Fibroblast of skin of left quadriceps (primary cell): ENCODE measurements at places on chromosomes 1 and 21.
A peak's percentile ranks its signal among the peaks of the same experiment; 100 is the strongest.

GRCh38 chr1:158002631-158003405, 9.4 kb downstream of the KIRREL1 start:
- DNase-seq = no peak

DNA sequence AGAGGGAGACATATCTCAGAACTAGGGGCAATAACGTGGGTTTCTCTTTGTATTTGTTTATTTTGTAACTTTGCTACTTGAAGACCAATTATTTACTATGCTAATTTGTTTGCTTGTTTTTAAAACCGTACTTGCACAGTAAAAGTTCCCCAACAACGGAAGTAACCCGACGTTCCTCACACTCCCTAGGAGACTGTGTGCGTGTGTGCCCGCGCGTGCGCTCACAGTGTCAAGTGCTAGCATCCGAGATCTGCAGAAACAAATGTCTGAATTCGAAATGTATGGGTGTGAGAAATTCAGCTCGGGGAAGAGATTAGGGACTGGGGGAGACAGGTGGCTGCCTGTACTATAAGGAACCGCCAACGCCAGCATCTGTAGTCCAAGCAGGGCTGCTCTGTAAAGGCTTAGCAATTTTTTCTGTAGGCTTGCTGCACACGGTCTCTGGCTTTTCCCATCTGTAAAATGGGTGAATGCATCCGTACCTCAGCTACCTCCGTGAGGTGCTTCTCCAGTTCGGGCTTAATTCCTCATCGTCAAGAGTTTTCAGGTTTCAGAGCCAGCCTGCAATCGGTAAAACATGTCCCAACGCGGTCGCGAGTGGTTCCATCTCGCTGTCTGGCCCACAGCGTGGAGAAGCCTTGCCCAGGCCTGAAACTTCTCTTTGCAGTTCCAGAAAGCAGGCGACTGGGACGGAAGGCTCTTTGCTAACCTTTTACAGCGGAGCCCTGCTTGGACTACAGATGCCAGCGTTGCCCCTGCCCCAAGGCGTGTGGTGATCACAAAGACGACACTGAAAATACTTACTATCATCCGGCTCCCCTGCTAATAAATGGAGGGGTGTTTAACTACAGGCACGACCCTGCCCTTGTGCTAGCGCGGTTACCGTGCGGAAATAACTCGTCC, 1.3 kb upstream of the OLIG2 start:
- no peak for DNase-seq

DNA sequence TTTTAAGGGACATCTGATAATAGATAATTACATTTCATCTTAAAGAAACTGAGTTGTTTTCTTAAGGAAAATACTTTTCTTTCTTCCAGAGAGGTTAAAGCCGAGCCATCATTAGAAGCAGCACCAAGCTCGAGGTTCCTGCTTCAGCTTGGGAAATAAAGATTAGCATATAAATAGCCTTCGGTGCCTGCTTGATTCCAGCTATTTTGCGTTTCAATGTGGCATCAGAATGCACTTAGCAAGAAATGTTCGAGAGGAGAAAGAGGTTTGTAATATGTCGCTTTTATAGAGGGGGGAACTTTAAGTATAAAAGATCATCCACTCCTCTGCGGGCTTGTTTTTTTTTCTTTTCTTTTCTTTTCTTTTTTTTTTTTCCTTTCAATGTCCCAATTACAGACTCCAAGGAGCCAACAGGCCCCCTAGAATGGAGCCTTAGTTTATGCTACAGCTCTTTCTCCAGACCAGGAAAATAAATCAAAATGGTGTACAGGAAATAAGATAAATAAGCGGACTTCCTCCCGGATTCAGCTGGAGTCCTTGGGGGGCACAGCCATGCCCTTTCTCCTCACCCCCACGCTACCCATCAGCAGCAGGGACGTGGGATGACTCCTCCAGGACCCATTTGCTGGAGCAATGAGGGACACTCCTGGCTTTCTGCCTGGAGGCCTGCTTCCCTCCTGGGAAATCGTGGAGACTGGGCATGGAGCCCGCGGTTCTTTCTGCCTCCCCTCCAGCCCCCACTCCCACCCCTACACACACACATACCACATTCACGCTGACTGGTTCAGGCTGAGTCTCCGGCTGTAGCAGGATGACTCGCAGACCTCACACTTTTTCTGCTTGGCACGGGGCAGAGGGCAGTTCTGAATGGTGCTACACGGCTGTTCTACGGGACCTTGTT, 131.6 kb downstream of the RRAGC start:
- peak; percentile 52 for DNase-seq

GRCh38 chr1:183588827-183589226, 1.4 kb downstream of the NCF2 start:
- DNase-seq = no peak

DNA sequence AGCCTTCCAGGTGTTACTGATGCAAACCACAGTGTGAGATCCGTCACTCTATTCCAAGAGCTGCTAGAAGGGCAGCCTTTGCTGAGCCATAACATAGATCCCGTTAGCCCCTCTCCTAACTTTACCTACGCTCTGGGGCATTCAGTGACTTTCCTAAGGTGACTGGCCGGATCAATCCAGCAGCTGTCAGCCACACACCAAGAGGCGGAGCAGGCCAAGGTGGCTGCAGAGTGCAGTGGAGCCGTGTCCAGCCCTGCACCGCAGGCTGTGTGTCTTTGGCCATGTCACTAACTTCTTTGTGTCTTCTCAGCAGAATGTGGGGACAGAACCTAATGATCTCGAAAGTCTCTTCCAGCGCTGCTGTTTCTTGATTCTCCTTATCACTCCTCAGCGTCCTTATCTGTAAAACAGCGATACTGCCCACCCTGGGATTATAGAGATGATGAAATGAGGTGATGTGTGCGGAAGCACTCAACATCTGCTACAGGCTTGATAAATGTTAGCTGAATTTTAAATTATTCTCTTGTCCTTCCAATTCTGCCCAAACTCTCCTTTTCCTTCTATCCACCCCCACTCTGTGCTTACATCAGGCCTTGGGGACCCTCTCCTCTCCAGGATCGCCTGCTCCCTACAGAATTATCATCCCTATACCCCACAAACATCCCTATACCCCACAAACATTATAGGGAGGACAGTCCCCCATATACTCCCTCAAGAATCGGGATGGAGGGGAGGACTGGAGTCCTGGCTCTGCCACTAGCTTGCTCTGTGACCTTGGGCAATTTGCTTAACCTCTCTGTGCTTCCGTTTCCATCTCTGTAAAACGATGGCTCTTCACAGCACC, 25.8 kb upstream of the LRRN2 start:
- no peak for DNase-seq

GRCh38 chr1:50197216-50197615, 88.5 kb downstream of the ELAVL4 start:
- DNase-seq = no peak

- DNase-seq = no peak
Observed at GRCh38 chr1:22273686-22274681, 131.1 kb upstream of the WNT4 start.

- DNase-seq = no peak
Observed at GRCh38 chr1:231719485-231720183, 93.0 kb downstream of the DISC1 start.

DNA sequence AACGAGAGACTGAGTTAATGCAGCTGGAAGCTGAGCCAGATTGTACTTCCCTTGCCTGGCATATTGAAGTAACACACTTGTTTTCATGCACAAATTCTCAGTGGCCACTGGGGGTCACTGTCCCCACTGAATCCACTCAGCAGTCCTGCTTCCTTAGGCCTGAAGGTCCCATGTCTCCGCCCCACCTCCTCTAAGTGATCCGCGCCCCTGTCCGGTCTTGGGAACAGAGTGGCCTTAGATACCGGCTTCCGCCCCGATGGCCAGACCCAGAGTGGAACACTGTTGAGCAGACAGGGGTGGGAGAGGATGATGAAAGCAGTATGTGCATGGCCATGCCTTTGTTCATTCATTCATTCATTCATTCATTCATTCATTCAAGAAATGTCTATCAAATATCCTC, 34.8 kb downstream of the CHAF1B start:
- DNase-seq = peak; percentile 61

- DNase-seq = no peak
Observed at GRCh38 chr1:234361102-234361603, 12.1 kb upstream of the COA6 start.

- no peak for DNase-seq
Observed at GRCh38 chr1:224766266-224766665, 150.1 kb downstream of the CNIH3 start.

- DNase-seq = no peak
Observed at GRCh38 chr21:46320331-46320801, 3.3 kb downstream of the C21orf58 start.

- no peak for DNase-seq
Observed at GRCh38 chr1:198326915-198327314, 170.1 kb downstream of the NEK7 start.

- no peak for DNase-seq
Observed at GRCh38 chr1:186689376-186689775, 9.2 kb upstream of the PTGS2 start.

DNA sequence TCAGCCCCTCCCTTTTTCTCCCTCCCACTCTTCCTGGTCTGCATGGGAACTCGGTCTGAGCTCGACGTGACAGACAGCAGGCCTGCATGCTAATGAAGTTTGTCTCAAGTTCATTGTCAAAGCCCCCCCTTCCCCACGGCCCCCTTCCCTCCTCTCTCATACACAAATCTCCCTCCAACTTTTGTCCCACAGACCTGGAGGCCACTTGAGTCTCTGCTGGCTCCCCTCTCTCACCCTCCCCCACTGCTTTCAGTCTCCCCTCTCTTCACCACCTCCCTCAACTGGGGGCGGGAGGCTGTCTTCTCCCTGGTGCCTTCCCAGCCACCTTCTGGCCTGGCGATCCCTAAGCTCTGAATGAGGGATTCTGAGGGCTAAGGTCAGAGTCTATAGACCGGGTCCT, 61.3 kb downstream of the RHBG start:
- no peak for DNase-seq

- no peak for DNase-seq
Observed at GRCh38 chr1:31786366-31787060, 22.4 kb upstream of the ADGRB2 start.

DNA sequence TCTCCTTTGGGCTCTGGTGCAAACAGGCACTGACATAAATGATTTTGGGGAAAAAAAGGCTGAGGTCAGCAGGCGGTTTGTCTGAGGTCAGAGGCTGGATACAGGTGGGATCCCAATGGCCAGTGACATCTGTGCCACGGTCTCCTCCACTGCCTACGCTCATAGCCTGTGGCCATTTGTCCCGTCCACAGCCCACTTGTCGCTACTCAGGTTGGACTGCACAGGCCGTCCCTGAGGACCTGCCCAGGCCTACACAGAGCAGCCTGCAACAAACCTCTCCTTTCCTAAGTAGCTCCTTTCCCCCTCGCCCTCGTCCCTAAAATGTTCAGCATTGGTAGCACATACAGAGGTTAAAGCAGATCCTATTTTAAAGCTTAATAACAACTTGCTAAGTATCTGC, 150.7 kb downstream of the ZBTB18 start:
- DNase-seq = no peak

DNA sequence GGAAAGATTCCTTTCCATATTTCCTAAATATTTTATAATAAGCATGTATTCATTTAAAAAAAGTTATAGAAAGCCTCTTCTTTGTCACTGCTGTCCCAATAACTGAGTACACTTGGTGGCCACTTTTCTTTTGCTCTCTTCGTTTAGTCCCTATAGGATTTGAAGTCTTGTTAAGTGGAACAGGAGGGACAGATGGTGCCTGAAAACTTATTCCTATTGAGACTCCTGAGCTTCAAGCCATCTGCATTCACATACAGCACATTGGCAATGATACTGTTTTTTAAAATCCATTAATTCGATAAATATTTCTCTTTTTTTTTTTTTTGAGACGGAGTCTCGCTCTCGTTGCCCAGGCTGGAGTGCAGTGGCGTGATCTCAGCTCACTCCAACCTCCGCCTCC, 2.0 kb upstream of the ZBTB40 start:
- DNase-seq = no peak

GRCh38 chr1:33349778-33350610, 29.1 kb upstream of the A3GALT2 start:
- peak; percentile 59 for DNase-seq

DNA sequence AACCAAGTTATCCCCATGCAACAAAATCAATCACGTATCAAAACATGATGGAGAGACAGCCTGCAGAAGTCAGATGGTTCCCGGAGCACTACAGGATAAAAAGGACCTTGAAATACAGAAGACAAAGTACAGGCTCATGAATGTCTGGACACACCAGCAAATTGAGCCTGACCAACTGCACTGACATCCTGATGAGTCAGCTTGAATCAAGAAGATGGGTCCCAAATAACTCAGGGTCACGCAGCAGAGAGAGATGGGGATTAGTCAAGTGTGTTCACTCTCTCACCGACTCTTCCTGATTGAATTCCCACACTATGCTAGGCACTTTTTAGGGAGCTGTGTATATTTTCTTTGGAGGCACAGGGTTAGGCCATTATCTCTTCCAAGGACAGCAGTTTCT, 71.1 kb upstream of the DIRAS3 start:
- no peak for DNase-seq

GRCh38 chr1:196651637-196652215, at the start of gene CFH:
CFH (plus strand) TSS chr1:196652043; CDS start chr1:196652118, 75 bp downstream.
- peak; percentile 75 for DNase-seq

DNA sequence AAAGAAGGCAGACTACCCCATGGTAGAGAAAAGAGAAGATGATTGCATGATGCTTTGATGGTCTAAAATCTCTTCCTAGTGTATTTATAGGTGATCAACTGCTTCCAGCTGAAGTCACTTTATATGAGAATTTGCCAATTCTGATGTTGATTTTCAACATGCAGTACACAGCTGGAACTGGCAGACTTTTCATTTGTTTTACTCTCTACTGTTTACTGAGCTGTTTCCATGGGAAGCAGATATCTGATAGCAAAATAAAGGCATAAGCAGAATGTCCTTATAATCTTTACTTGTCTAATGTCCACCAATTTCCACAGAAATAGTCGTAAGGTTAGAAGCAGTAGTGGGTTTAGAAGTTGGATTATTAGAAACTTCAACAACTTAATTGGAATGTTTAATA, 74.9 kb downstream of the SYDE2 start:
- DNase-seq = no peak

GRCh38 chr21:33266789-33267135, 595 bp downstream of the IL10RB start:
- no peak for DNase-seq

- DNase-seq = no peak
Observed at GRCh38 chr1:113983391-113983790, 4.1 kb downstream of the OLFML3 start.
